Memory B cell (primary cell): ENCODE measurements at places on chromosomes 7 and 10.

DNA sequence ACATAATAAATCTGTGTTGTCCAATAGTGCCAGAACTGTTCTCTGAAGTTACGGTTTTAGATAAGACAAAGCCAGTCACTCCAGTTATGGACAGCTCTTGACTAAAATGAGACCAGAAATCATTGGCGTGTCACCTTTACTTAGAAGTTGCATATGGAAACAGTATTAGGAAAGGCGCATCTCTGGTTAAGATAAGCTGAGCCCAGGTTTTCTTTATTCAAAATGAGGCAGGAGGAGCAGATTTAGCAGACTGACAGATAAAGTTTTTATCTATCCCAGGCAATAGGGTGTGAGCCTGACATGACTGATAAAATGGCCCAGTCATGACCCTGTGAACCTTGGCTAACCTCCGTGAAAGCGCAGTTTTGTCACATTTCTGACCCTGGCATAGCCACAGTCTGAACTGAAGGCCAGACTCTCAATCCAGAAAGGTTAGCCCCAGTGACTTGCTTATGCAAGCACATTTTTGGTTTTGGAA, 4.2 kb downstream of the CYP26A1 start:
- DNase-seq: no peak

DNA sequence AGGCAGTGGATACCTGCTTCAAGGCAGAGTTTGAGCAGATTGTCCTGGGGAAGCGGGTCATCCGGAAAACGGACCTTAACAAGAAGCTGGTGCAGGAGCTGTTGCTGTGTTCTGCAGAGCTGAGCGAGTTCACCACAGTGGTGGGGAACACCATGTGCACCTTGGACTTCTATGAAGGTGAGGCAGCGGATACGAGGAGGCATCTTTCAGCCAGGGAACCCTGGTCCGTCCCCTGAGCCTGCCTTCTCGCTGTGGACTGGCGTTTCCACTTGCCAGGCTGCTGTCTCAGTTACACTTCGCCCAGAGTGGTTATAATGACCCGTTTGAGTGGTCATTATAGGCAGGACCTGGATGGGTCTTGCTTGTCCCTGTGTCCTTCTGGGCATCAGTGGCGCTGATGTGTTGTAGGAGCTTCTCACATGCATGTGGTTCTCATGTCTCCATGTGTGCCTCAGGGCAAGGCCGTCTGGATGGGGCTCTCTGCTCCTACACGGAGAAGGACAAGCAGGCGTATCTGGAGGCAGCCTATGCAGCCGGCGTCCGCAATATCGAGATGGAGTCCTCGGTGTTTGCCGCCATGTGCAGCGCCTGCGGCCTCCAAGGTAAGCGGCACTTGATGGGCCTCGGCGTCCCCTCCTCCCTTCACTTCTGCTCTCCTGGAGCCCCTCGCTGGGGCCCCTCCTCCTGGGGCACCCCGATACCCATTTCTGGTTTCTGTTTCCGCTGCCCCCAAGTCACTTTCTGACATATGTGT, 18.0 kb downstream of the UPP1 start:
- DNase-seq: no peak

DNA sequence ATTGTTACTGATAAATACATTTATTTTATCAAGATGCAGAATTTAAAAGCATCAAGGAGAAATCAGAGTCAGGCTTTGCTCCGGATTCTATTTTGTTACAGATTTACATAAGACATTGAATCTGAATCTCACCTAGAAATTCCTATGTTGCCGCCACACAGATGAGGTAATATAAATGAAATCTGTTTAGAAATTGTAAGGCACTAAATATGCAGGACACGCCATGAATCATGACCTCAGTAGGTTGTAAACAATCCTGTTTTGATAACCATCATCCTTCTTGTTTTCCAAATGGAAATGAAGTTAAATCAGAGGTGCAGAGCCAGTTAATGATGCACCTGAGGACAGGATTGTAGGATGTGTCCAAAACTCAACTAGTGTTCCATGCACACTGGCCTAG, 778.0 kb downstream of the MAGI2 start:
- DNase-seq: no peak

DNA sequence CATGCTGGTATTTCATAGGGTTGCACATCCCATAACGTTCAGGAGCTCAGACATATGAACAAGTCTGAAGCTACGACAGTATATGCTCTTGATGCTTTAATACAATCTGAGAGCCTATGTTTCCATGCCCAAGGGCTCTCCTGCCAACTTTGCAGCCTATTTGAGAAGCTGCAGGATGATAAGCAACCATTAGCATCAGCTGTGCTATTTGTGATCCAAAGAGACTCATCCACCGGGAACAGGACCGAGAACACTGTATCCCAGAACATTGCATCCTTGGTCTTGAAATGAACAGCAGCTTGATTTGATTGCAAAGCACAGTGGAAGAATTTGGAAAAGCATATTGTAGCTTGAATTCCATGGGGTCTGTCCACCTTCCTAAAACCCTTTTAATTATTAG, 156.2 kb upstream of the PTER start:
- no peak for DNase-seq

- no peak for DNase-seq
These were observed 86.5 kb upstream of the GRB10 start for GRCh38 chr7:50869108-50869725.

GRCh38 chr7:121019018-121019417, 30.5 kb downstream of the CPED1 start:
- DNase-seq: no peak

DNA sequence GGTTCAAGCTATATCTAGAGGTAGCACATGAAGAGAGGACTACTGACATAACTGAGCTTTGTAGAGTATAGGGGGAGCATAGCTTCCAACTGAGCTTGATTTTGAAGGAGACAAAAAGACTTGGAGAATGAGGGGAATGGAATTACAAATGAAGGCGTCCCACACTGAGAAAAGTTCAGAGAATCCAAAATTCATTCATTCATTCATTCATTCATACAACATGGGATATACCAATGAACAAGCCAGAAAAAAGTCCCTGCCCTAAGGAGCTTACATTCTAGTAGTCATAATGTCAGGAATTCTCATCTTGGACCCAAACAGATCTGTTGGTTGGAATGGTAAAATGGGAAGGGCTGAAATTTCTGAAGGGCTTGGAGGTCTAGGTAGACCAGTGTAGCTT, 62.0 kb downstream of the ENTPD1 start:
- DNase-seq: no peak

DNA sequence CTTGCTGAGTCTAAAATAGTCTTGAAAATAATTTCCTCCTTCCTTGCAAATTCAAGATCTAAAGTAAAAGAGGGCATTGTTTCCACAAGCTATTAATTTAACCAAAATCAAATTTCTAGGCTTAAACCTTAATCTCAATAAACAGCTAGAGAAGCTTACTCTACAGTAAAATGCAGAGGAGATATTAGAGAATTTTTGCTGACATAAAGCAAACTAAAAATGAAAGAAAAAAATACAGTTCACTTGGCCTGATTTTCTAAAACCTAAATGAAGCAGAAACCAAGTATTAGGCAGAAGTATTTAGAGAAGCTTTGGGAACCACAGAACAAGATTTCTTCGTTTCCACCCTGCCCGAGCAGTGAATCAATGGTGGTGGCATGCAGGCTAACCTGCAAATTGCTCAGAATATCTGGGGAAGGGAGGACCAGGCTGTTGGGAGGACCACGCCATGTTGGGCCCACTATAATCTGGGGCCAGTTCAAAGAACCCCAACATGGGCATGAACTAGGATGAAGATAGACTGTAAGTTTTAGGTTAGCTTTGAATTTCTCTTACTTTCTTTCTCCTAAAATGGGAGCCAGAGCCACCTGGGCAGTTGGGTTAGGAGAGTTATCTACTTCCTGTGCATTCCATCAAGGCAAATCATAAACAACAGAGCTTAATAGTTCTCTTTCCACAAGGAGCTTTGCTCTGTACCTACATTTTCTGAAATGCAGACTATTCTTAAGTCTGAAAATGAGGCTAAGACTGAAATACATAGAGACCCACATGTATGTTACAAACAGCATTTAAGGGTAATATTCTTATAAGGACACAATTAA, 4.1 kb downstream of the LAMB1 start:
- DNase-seq: no peak

GRCh38 chr10:5499493-5500140, at the start of gene CALML5:
TSS of gene CALML5 (minus strand) at chr10:5499570. CDS start at chr10:5499438, 132 bp downstream.
- DNase-seq: no peak

- no peak for DNase-seq
These were observed 400.9 kb downstream of the SUGCT start for GRCh38 chr7:40535678-40536077.

DNA sequence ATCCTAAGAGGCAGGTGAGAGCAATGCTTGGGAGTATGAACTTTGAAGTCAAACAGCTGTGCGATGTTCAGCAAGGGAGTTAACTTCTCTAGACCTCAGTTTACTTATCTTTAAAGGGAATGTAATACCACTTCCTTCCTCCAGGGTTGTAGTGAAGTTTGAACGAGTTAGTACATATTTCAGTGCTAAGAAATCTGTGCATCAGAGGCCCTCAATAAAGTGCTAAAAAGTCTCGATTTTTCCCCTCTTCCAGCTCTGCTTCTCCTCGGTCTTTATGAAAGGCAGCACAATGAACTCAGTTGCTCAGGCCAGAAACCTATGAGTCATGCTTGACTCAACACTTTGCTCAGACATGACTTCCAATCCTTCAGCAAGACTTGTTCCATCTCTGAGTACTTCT, 418.9 kb downstream of the MDFIC start:
- no peak for DNase-seq

DNA sequence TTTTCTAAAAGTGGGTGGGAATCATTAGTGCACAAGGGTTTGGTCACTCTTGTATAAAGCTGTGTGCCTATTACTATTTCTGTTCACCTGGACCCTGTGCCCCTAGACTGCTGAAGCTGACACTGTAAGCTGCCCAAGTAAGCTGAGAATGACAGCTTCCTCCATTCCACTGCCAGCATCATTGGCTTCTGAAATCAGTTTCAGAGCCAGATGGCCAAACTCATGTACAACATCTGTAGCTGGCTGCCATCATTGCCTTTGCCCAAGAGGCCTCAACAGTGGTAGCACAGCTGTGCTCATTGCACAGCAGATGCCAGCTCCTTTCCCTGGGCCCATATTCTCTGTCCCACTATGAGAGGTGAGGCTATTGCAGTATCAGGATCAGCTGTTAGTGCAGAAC, 165.7 kb downstream of the CPEB3 start:
- DNase-seq: no peak

GRCh38 chr10:114714281-114714741, 56.2 kb upstream of the ABLIM1 start:
- DNase-seq: no peak

DNA sequence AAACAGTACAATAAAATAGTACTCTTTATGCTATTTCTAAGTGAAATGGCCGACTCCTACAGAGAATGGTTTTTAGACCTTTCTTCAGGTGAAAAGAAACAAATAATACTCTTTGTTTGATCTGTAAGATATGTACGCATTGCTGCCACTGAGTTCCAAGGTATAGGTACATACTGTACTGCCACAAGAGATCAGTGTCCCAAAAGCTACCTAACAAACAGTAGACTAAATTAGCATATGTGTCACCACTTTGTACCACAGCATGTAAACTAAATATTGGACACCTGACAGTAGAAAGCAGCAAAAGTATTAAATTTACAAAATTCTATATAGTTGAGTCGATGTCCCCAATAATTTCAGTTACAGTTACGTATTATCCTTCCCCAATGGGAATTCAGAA, 14.4 kb downstream of the MTPN start:
- no peak for DNase-seq

GRCh38 chr7:108122181-108122580, 8.0 kb downstream of the LAMB4 start:
- no peak for DNase-seq

DNA sequence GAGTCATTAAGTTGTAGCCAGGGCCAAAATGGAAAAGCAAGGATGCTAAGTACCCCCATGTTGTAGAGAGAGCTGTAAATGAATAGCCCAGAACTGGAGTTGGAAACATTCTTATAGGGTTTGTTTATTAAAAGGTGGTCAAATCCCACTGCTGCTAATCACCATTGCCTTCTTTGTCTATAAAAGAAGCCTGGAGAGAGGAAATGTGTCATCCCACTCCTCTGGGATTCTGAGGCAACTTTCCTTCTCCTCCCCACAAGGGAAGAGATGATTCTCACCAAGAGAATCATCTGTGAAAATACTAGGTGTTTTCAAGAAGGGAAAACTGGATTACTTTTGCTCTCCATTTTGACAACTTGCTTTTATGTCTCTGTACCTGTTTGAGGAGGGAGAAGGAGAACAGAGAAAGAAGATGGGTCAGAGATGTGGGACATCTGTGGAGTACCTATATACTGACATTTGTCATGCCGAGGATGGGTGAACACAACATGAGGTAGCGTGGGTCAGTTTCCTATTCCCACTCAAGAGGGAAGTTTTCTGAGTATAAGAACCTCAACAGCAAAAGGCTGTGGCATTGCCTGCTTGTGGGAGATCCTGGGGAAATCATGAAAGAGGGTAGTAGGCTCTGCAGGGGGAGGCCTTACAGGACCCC, 262.2 kb downstream of the KIF20B start:
- no peak for DNase-seq

DNA sequence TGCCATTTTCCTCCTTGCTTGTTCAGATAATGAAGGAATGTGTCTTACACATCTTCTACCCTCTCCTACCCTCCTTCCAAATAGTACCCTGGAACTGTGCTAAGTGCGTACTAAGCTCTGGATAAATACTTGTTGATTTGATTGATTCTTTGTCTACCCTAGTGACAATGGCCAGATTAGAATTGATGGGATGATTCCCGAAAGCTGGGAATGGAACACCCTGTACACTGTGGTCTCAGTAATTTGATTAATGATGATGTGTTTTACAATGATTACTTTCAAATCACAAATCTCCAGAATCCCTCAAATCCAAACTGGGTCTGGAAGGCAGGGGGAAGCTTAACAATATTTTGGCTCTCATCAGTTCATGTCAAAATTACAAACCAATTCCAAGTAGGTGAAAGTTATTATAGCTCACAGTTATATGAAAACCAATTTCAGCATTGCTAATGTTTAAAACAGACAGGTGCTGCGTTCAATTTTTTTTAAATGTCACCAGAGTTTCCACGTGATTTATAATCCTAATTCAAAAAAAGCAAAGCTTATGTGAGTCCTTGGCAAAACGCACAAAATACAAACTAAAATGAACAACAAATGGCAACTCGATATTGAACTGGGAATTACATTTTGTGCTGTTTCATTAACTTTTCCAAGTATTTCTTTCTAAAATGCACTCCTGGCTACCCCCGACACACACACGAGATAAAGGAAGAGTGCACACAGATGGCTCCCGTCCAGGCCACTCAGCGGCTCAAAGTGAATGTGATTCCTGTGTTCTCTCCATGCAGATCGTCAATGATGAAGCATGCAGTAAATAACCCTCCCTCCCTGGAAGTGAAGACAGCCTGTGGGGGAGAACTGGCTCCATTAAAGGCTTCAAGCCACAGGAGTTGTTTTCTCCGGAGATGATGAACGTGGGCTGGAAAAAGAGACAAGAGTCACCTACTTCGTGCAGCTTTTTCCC, 21.7 kb upstream of the ADRB1 start:
- no peak for DNase-seq
